Activated CD4-positive, CD25-positive, alpha-beta regulatory T cell (primary cell): ENCODE measurements at places on chromosomes 7 and 10.

DNA sequence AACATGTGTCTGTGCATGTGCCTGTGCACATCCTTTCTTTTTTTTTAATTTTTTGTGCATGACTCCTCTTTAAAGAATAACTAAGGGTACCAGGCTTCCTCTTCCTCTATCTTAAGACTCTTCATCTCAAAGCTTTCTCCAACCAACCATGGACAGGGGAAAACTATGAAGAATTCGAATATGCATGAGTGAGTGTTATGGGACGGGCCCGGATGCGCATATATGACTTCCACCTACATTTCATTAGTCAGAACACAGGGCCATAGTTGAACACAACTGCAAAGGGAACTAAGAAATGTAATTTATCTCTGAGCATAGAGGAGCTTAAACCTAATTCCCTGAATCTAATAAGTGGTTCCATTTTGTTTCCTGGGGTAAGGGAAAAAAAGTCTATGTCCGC is 270.3 kb upstream of the SORCS1 start:
- DNase-seq = no peak

DNA sequence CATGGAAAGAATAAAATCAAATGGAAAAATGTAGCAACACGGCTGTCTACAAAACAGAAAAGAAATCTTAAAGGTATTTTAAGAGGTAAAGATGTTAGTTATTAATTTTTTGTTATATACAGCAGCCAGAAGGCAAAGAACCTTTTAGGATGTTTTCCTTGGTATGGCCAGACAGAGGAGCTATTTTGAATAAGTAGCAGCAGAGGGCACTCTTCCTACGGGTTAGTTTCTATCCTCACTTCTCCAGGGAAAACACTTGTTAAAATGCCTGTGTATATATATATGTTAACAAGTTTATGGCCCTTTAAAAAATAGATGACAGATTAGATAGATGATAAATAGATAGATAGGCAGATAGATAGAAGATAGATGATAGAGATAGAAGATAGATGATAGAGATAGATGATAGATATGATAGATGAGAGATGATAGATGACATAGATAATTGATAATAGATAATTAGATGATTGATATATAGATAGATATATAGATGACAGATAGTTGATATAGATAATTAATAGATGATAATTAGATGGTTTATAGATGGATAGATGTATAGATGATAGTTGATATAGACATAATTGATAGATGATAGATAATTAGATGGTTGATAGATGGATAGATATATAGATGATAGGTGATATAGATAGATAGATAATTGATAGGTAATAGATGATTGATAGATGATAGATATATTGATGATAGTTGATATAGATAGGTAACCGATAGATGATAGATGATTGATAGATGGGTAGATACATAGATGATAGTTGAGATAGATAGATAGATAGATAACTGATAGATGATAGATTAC is 57.8 kb upstream of the WIPF3 start:
- DNase-seq = no peak

DNA sequence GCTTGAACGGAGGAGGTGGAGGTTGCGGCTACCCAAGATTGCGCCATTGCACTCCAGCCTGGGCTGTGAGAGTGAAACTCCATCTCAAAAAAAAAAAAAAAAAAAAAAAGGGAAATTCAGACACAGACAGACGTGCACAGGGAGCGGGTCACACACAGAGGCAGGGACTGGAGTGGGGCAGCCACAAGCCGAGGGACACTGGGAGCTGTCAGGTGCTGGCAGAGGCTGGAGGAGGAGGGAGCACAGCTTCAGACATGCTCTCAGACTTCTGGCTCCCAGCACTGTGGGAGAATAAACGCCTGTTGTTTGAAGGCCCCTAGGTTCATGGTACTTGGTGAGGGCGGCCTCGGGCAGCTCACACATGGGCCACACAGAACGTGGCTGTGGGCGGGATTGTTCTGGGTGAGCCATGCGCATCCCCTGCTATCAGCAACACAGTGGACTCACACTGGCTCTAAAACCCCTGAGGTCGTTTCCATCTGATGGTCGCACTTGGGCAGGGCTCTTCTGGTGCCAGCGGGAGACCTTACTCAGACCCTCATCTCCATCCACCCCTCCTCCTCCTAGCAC is 375.9 kb downstream of the DNAJB6 start:
- no peak for DNase-seq

DNA sequence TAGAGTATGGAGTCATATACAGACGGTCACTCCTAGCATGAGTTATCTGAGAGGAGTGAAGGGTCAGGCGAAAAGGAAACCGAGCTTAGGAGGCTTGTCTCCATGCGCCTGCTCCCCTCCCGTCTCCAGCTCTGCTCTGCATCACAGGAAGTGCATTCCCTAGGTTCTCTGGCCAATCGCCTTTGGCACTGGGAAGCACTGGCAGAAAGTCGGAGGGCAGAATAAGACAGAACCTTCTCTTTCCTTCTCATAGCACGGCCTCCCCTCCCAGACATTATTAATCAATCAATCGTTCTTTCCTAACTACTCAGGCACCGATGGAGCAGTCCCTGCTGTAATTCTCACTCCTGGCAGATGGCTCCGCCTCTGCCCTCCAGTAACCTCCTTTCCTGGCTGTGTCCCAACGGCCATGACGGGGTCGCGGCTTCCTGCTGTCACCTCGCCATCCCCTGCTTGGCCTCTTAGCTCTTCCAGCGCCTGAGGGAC is 177.1 kb downstream of the FRMD4A start:
- DNase-seq = no peak

- no peak for DNase-seq
Measured at GRCh38 chr7:100865372-100865911, 1.7 kb upstream of the TRIP6 start.

GRCh38 chr10:107409522-107409921 is 245.0 kb upstream of the SORCS1 start:
- no peak for DNase-seq

DNA sequence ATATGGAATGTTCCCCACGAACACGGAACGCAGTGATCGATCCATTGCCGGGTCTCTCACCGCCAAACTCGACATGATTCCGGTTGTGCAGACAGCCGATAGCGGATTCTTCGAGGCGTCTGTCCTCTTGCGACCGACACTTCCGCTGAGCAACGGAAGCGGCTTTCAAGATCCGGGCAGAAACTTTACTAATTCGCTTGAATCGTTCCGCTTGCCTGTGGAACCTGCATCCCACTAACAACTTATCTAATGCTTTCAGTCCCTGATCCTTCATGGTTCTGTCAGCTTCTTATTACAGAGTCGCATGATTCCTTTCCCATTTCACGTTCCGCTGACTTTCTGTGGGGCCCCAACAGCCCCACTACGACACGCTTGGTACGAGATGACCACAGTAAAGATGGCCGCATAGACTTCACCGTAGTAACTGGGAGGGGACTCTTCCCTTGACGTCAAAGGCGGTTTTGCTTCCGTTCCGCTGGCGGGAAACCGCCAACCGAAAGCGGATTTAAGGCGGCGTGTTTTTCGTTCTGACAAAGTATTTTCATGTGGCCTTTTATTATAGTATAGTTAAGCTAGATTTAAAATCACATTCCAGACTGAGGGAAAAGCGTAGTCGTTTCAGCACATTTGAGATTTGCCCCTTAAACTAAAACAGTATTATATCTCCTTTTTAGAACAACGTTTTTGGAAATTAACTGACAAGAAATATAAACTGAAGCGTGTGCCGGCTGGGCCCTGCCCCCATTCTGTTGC is at the start of gene CSTF2T:
Gene CSTF2T (minus strand): TSS at position 121 of the 753 bp plus-strand sequence. CDS start 46 bp downstream, at position 75.
- DNase-seq = peak; percentile 77

- DNase-seq = no peak
Measured at GRCh38 chr7:95092324-95092723, 184.9 kb downstream of the PPP1R9A start.

- no peak for DNase-seq
Measured at GRCh38 chr7:146698995-146699610, 582.5 kb downstream of the CNTNAP2 start.

DNA sequence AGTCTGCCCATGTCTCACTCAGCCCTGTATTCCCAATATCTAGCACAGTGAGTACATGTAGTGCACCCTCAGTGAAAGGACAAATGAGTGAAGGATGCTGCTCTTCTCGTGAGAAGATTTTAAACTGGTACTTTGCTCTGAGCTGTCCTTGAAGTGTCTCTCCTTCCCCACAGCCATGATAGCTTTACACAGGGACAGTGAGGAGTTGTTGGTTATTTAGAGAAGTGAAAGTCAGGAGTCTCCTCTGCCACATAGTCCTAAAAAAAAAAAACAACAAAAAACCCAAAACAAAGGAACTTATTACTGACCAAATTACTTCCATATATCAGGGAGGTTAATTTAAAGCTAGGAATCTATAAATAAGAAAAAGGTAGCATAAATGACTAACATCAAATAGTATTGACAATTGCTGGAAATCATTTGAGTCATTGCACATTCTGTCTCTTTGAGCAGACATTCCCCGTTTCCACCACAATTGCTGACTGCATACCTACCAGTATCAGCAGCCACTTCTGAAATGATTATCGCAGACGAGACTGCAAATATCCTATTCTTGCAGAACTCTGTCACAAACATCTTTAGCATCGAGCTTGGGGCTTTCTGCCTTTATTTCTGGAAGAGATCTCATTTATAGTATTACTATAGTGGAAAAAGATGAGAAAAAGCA is 202.1 kb downstream of the PTEN start:
- DNase-seq = no peak

DNA sequence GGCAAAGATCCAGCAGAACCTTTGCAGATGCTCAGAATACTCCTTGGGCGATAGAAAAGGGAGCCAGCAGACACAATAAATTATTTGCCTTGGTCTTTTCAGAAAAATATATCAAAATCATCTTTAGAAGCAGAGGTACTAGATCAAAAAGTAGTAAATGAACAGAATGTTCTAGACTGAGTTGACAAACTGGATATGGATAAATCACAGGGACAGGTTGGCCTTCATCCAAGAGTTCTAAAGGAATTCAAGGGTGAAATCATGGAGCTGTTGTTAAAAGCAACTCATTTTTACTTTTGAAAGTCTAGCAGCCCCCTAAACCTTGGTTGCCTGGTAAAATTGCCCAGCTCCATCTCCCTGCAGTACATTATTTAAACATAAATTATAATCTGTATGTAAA is 99.1 kb downstream of the PLCE1 start:
- DNase-seq = no peak

- no peak for DNase-seq
Measured at GRCh38 chr7:157011333-157012112, 1.1 kb upstream of the MNX1 start.

- DNase-seq = no peak
Measured at GRCh38 chr10:75910032-75910431, 478.6 kb downstream of the LRMDA start.

DNA sequence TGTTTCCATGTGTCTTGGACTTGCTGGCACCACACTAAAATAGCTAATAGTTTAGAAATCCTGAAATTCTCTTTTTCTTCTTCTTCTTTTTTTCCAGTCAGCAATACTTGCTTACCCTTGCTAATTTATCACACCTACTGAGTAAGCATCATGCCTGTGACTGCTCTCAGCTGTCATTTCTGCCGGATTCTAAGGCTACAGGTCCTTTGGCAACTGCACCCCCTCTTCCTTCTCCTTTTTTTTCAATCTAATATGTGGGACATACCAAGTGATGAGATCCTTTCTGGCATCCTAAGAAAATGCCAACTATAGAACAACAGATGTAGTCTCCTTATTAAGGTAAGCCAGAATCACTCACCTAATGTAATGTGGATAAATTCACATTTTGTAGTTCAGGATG is 444.7 kb downstream of the MAGI2 start:
- DNase-seq = no peak

- DNase-seq = peak; percentile 34
Measured at GRCh38 chr7:28078036-28078901, 102.3 kb downstream of the JAZF1 start.
